Fibroblast of skin of left quadriceps (primary cell): ENCODE measurements at places on chromosomes 1 and 21.

DNA sequence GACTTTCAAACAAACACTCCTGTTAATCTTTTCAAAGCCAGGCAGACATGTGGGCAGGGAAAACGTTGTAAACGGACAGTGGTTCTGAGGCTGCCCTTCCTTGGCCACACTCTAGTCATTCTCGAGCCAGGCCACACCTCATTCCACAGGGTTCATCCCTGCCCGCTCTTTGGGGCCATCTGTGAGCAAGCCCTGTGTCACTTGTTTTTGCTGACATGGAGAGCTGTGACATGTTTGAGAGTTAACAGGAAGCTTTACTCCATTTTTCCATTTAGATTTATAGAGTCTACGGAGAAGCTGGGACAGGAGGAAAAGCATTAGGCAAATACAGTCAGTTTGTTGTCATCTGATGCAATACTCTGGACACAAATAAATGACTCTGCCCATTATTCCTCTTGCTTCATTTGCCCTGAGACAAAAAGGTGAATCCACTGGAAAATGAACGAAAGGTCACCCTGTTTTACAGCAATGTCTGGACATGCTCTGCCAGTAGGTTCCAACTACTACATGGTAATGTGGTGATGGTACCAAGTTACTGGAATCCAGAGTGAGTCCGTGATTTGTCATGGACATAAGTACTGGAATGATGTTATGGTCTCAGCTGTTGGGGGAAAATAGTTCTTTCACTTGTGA lies 126.9 kb downstream of the CLIC6 start:
- no peak for DNase-seq

- peak; percentile 95 for DNase-seq
Observed at GRCh38 chr1:193335806-193336428, 149.5 kb upstream of the B3GALT2 start.

- DNase-seq: no peak
Observed at GRCh38 chr1:54972436-54972835, 8.0 kb upstream of the TMEM61 start.

DNA sequence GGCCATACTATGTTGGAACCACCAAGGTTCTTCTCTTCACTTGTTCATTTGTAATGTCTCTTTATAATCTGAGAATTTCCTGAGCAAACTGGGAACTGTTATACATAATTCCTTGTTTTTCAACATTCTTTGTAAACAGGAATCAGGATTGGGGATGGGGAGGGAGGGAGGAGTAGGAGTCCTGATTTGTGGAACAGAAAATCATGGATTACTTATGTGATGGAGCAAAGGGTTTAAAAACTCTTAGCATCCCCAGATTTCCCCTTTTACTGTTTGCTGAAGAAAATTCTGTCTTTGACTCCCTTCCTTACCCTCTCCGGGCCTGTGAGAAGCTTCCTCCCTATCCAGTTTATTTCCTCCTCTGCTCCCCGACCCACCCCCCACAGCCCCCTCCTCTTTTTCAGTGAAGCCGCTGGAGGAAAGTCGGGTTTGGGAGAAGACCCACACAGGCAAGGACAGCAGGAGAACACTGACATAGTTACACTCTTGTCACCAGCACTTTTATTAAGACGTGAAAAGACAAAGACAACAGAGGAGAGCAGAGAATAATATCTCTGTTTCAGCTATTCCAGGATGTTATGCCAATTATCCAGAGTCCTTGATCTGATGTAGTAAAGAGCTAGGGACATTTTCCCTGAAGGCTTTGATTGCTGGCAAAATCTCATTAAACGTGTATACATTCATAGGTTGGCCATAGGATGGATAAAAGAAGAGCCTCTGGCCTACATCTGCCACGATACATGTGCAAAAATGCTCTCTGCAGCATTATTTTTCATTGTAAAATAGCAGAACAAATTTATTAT lies 4.6 kb upstream of the NBPF1 start:
- no peak for DNase-seq

DNA sequence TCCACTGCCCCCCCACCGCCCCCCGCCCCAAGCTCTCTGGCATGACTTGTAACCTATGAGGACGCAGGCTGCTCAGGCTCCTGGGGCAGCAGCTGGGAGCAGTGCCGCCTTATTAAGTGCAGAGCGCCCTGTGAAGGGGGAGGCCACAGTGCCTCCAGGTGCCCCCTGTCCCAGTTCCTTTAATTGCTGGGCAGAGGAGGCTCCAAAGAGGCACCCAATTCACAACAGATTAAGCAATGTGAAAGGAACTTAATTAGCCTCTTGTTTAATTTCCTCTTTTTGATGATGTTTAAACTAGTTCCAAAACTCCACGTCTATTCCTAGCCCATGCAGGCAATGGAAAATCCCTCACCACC lies 3.0 kb downstream of the RXFP4 start:
- no peak for DNase-seq
